ENCODE measurements at places on chromosomes 1 and 21. TPM values are rescaled to one million over a fixed set of nuclear protein-coding genes. Genes with fewer than 3 reads are reported as not detected.

The MYCL gene
- total RNA-seq, result 1.4 TPM

The SPATA17 gene
- 2.1 TPM for total RNA-seq

The FMO5 gene
- 0.35 TPM for total RNA-seq

The KRTAP7-1 gene
- total RNA-seq, result not detected

The HFM1 gene
- total RNA-seq, result 0.06 TPM
